ENCODE measurements at places on chromosomes 7 and 10.
A peak's percentile ranks its signal among the peaks of the same experiment; 100 is the strongest.

DNA sequence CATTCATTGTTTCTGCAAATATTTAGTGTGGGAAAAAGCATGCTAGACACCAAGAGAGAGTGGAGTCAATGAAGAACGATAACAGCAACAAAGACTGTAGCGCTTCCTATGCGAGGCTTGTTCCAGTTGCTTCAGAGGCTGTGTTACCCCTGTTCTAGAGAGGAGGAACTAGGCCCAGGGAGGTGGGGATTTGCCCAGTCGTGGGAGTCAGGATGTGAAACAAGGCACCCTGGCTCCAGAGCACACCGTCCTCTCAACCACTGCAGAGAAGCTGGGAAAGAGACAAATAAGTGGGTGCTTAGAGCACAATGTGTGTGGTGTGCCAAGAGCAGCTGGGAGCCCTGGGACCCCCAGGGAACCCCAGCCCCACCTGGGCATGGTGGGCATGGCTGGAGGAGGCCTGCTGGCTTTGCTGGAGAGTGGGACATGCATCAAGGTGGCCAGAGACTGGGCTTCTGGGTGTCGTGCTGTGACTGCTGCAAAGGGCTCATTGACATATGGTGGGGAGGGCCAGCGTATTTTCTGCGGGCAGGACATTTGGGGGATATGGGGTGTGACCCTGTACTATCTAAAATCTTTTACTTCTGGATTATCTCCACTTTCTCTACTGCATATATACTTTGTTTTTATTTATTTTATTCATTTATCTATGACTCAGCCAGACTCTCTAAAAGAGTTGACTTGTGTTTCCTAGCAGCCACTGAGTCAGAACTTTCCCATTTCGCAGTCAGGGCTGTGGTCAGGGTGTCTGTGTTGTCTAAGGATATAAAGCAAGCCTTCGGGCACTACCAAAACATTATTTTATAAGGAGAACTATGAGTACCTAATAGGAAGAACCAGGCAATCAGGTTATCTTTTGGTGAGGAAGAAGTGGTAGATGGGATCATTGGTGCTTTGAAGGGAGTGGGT is 95.4 kb downstream of the TCF7L2 start:
- no peak for DNase-seq

DNA sequence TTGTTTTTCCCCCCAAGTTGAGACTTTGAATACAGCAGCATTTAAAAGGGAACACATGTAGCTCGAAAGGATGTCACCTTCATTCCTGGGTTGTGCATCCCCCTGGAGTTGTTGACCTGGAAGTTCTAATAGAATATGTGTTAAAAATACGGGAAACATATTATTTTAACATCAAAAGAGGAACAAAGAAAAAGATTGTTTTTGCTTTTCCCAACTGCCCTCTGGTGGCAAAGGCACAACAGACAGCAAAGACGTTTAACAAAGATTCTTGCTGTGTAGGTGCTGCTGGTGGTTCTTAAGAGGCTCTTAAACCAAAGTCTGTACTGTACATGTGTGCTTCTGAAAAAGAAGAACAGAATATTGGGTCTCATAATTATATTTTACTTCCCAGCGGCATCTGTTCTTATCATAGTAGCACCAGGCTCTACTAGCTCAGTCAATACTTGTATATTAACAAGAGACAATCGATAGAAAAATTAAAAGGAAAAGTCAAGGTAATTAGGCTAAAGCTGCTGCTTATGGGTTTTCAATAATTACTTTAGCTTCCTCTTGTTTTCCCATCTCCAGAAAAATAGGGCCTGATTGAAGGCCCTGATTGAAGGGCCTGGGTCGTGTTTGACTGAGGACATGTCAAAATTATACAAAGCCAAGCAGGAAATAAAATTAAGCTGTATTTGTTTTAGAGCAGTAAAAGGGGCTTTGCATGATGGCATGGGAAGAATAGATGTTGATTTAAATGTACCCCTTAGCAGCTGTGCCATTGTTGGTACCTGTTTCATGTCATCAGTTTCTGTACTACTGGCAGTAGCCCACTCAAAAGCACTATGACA is 384.2 kb upstream of the LRGUK start:
- DNase-seq = peak; percentile 43

- DNase-seq = no peak
These were observed 52.9 kb upstream of the HBP1 start for GRCh38 chr7:107115762-107116540.

DNA sequence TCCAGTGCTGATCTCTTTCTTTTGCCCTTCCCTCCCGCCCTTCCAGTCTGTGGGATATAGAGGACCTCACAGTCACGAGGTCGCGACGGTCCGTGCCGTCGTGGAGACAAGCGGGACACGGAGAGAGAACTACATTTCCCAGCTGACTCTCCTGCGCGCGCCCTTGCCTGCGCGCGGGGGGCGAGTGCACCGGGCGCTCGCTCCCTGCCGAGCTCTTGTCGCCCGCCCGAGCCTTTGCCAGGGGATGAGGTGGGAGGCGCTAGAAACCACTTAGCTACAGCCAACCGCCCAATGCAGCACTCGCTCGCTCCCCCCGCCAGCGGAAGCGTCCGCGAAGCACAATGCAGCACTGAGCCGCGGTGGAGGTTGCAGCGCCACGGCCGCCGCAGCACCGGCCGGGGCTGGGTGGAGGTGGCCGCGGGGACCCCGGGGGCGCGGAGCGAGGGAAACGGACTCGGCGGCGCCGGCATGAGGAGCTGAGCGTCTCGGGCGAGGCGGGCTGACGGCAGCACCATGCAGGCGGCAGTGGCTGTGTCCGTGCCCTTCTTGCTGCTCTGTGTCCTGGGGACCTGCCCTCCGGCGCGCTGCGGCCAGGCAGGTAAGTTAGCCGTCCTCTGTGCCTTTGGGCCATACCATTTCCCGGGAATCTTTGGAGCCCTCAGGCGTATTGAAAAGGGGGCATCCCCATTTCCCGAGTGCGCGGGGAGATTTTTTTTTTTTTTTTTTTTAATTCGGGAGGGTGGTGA is at the start of gene ADAM22:
Gene ADAM22 (plus strand): TSS at position 299 of the 746 bp plus-strand sequence. CDS start 215 bp downstream, at position 514.
- peak; percentile 94 for DNase-seq

DNA sequence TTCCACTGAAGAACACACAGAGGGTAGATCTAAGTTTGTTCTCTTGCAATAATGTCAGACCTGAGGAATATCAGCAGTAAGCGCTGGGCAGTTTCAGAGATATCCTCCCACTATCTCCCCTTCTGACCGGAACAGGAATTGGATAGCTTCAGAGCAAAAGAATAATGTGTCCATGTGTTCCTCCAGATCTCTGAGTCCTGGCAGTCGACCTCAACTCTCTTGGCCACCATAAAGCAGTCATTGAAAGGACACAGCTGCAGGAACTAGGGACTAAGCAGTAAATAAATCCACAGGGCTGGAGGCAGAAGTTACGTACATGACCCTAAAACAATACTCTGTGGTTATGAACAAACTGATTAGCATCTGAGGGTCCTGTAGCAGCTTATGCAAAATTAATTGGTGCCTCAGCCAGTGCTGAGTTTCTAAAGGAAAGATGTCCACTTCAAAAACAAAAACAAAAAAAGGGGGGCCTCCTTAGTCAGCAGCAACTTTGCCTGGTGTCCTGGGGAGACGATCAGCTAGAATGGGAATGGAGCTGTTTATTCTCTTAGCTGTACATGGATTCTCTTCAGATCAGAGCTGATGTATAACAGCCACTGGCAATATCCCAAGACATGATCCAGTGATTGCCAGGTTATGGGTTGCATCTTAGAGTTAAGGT is 6.4 kb upstream of the PRTFDC1 start:
- DNase-seq = no peak

GRCh38 chr10:44978570-44979280 is at the start of gene DEPP1:
DEPP1 (minus strand) TSS chr10:44978809; CDS start chr10:44978030, 779 bp downstream.
- DNase-seq = peak; percentile 73

DNA sequence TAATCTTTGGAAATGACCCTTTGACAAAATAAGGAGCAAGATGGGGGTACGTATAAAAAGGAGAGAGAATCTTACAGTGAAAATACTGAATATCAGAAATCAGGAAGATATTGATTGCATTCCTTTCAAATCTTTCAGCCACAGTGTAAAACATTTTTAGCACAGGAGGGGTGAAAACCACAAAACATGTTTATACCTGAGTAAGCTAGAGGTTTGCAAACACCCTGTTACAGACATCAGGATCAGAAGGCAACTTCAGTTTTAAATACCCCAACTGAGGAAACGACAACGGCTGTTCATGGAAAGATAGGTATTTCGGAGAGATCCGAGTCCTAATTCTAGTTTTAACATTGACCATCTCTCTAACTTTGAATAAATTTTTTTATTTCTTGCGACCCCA is 69.1 kb upstream of the ITGB1 start:
- no peak for DNase-seq

DNA sequence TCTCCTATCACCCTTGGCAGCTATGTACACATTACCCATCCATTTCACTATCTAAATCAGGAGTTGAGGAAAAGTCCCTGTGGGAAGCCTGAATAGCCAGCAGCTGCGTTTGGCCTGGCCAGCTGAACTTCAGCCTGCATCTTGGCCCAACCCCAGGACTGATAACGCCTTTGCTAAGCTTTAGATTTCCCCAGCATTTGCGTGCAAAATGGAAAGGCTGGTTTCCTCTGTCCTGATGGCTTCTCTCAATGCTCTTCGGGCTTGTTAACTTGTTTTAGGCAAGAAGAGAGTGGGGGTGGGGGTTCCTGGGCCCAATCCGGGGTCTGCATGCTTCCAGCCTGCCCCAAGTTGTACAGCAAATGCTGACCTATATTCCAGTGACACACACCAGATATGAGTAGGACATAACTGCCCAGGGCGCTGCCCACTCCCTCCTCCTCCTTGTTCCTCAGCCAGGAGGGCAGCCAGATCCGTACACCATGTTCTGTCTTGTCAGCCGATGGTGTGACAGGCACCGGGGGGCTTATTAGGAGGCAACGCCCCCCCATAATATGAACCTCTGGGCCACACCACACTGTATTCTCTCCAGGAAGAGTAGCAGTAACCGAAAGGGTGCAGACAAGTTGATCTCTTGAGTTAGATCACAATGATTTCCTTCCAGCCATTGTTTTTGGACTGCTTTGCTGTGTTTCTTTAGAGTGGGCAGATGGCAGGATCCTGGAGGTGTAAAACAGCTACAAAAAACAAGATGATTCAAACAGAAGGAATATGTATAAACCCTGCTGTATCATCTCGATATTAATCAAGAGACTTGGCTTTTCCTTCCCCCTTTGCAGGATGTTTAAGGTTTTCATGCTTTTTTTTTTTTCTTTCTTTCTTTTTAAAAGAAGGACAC is 339.0 kb downstream of the RNLS start:
- no peak for DNase-seq

GRCh38 chr7:11485636-11486035 is 346.4 kb downstream of the THSD7A start:
- no peak for DNase-seq

- DNase-seq = no peak
These were observed 226.5 kb upstream of the PRSS1 start for GRCh38 chr7:142522735-142523134.

GRCh38 chr7:81846398-81846797 is 76.6 kb upstream of the HGF start:
- no peak for DNase-seq
